ENCODE measurements at places on chromosomes 11 and 22. TPM values are rescaled to one million over a fixed set of nuclear protein-coding genes. Genes with fewer than 3 reads are reported as not detected.

TMEM121B gene
- 0.25 TPM for total RNA-seq

BIK gene
- total RNA-seq, result 1.4 TPM

TSPAN32 gene
- total RNA-seq, result not detected

CDON gene
- 4.8 TPM for total RNA-seq

CFAP300 gene
- total RNA-seq, result not detected

TMPRSS4 gene
- total RNA-seq, result not detected

MMP13 gene
- not detected for total RNA-seq

TCN1 gene
- total RNA-seq, result not detected

MUC6 gene
- total RNA-seq, result not detected

NXPE4 gene
- total RNA-seq, result not detected

FAM168A gene
- total RNA-seq, result 10.9 TPM

OR2AG2 gene
- total RNA-seq, result under 0.01 TPM

SPTBN2 gene
- total RNA-seq, result 22.6 TPM
